Ammon's horn (tissue), 1 donor: ENCODE measurements at places on chromosomes 5 and 9.

DNA sequence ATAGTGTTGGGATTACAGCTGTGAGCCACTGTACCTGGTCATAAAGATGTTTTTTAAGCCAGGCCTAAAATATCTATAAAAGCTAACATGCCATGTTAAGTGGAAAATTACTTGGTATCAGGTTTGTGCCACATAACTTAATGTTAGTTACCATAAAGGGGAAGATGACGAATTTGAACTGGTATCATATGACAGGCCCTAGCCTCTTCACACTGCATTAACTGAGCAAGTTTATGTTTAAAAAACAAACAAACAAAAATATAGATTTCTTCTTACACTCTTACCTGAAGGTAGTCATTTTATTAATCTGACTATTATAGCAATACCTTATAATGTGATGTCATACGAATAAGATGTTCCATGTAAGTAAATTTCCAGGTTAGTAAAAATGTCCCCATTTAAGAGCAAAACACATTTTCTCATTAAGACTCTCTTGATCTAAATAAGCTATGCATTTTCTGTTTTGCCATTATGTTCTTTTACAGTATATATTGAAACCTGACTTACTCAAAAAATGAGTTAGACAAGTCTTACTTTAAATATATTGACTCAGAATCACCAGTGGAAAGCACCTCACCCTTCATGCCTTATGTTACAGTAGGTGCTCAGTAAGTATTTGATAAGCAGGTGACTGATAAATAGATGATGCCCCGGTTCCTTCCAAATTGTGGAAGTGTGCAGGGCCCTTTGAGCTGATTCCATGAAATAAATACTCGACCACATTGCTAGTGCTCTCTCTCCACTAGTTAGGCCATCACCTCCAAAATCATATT, 125.4 kb downstream of the CDC42SE2 start:
- no peak for DNase-seq

GRCh38 chr5:120043431-120043830, 414.1 kb downstream of the FAM170A start:
- DNase-seq, result no peak

- DNase-seq, result peak; percentile 55
These were observed 341.5 kb downstream of the OSTF1 start for GRCh38 chr9:75429531-75430475.

DNA sequence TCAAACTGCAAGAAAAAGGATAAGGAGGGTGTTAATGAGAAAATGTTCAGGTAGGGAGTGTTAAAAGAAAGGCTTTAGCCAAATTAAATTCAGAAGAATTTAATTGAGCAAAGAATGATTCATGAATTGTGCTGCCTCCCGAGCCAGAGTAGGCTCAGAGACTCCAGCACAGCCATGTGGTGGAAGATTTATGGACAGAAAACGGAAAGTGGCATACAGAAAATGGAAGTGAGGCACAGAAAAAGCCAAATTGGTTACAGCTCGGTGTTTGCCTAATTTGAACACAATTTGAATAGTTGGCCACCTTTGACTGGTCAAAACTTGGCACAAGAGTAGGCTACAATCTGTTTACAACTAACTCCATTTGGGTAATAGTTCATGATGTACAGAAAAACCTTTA, 9.6 kb upstream of the SLC30A5 start:
- no peak for DNase-seq

DNA sequence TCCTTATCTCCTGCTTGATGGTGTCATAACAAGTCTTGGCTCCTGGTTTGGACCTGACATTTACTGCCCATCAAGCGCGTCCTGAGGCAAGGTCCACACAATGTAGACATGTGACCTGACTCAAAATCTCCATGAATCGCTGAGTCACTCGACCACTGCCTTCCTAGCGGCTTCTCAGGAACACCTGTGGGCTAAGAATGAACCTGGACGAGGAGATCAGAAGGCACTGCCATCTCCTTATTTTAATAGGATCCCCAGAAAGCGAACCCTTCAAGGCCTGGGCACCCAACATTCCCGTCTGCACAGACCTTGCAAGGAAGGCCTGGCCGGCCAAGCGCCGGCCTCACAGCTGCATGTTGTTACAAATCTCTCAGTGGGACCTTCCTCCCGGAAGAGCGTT, 60.6 kb upstream of the IRX1 start:
- DNase-seq, result no peak
